ENCODE measurements at places on chromosomes 12 and 14.

DNA sequence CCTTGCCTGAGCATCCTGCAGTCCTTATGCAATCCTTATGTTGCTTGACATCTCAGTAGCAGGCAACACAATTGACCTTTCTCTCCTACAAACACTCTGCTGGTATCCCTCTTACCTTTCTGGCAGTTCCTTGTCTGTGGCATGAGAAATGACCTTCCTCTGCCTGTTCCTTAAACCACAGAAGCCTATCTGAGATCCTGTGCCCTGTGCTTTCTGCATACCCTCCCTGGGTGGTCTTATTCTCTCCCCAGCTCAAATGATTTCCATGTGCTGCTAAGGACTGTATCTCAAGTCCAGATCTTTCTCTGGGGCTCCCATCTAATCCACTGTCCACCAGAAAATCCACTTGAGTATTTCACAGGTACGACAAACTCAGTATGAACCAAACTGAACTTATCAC is 2.0 kb upstream of the ARHGAP9 start:
- DNase-seq = no peak

DNA sequence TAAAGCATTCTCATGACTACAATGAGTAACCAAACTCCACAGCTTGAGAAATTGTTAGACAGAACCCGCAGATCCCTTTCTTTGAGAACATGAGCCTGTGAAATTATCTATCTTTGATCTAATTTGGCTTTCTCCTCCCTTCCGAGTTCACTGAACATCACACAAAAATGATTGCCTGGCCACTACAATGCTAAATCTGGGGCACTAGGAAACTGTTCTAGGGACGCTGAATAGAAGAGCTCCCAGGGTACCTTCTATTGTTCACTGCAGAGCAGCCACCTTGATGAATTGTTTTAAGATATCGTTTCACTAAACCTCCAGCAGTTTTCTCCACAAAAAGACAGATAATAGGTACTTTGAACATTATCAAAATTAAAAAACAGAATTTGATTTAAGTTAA is 47.5 kb downstream of the SINHCAF start:
- no peak for DNase-seq

- DNase-seq = no peak
Measured at GRCh38 chr14:87894920-87895319, 98.1 kb downstream of the GALC start.

DNA sequence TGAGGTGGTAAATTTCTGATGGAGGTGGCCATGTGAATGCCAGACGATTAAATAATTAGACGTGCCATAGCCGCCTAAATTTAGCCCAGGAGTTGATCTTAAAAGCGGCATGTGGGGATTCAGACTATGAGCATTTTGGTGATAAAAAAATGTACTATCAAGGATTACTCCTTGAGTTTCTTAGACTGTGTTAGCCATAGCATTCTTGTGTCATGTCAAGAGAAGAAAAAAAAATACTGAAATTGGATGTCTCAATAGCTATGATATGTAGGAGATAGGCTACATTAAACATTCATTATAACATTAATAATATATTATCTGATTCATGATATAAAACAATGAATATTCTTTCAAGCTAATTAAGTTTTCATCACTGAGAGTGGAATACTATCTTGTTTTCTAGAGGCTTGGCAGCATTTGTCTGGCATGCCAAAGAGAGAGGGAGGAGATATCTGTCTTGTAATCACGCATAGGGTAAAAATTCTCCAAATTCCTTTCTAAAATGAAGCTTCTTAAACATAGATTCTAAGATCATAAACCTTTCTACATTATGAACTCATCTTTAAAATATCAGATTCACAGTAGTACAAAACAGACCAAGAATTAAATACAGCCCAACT is 727.0 kb downstream of the C12orf50 start:
- peak; percentile 69 for DNase-seq

DNA sequence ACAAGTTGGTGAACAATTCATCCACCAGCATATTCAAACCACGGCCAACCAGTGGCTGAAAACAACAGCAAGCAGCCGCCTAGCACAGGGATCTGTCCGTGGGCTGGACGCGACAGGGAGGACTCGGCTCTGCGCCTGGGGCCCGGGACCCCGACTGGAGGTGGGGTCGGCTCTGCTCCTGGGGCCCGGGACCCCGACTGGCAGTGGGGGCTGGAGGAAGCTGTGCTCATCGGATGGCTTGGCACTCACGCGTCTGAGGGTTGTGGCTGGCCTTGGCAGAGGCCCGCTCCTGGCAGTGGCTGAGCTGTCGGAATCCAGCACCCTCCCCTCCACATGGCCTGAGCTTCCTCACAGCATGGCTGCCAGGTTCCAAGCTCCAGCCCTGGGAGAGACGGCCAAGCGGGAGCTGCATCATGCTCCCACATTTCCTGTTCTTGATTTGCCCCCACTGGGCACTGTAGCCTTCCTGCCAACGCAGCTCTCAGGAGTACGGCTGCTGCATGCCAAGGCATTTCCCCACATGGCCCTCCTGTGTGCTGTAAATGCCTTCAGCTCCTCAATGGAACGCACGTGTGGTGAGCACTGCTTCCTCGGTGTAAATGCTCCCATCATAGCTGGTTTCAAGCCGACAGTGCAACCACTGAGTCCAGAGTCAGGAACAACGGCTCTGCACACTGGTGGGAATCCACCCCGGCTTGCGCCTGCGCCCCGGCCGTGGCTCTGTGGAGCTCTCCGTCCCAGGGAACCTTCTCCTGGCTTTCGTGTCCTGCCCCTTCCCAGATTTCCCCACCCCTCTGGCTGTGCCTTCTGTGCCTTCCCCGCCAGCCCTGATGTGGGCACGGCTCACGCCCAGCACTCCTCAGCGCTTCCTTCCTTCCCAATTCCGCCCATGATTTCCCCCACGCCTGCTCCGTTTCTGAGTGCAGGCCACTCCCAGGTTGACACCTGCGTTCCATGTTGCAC is 7.3 kb upstream of the GALNT9 start:
- no peak for DNase-seq

- DNase-seq = no peak
Measured at GRCh38 chr14:37592482-37593408, 2.3 kb downstream of the FOXA1 start.

- no peak for DNase-seq
Measured at GRCh38 chr12:106980944-106981343, 6.0 kb downstream of the MTERF2 start.

DNA sequence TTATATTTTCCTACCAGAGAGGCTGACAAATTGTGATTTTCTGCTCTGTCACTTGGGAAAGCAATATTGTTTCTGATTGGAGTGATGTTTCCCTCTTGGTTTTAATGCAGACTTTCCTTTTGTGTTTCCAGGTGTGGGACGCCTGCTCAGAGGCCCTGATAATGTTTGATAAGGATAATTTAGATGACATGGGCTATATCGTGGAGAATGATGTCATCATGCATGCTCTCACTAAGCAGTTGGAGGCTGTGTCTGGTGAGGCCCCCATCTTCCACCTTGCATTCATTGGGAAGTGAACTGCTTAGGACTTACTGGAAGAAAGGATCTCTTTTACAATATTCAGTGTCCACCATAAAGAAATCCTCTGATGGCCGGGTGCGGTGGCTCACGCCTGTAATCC is 5.6 kb downstream of the COQ6 start:
- DNase-seq = no peak

DNA sequence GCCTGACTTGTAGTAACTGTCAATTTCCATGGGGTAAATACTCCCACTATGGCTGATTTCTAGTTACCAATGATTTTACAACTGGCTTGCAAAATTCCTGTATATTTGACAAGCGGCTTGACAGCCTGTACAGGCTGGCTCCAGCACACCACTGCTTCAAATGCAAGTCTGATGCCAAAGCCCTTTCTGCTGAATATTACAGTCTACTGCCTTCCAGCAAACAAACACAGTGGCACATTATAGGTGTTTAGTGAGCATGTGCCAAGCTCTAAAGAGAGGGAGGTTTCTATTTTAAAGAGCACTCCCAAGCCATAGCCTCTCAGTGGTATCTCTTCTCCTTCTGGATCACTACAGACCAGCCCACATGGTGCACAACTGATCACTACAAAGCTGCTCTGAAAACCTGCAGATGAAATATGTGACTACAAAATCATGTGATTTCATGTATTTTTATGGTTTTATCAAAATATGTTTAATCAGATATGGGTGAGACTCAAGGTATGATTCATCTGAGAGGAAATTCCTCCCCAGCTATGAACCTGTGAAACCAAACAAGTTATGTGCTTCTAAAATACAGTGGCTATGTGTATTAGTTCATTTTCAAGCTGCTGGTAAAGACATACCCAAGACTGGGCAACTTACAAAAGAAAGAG is 101.5 kb downstream of the RPAP3 start:
- DNase-seq = peak; percentile 2

GRCh38 chr14:76901171-76902055 is 75.2 kb downstream of the LRRC74A start:
- peak; percentile 48 for DNase-seq

DNA sequence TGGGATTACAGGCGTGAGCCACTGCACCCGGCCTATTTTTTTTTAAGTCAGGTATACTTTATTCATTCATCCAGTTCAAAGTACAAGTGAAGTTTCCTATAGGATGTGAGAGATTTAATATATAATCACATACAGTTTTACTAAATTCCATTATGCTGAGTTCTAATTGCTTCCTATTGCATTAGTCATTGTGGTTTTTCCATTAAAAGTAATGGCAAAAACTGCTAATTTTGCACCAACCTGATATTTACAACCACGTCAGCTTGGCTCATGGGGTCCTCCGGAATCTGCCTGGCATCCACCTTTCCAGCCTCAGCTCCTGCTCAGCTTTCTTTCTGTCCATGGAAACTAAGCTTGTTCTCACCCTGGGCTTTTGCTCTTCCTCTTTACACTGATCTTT is 67.0 kb upstream of the CSRP2 start:
- DNase-seq = peak; percentile 86

DNA sequence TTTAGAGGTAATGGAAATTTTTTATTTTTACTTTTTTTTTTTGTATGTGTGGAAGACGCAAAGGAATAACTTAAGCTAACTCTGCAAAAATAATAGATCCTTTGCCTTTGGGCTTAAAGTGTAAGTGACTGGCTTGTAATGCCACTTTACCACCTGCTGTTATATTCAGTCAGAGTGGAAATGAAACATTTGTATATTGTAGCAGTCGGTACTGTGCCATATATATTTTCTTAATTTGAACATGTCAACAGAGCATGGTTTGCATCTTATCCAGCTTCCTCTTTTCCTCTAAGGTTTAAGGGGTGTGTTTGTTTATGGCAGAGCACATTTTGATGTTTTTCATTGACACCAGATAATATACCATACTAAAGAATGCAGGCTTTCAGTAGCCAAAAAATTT is 176.6 kb downstream of the TRHDE start:
- no peak for DNase-seq

DNA sequence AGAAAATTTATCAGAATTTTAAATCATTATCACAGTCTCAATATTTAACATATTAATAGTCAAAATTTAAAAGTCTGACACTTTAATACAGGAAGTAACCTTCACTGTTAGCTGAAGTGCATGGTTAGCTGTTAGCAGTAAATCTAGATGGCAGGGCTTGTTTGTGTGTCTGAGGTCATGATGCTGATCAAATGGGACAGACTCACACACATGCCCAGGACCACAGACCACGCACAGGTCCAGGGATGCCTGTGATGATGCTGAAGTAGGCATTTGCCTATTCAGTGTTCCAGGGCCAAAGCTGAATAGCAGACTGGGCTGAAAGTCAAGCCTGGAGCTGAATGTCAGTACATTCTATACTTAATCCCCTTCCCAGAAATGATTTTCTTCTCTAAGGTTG is 20.5 kb downstream of the FNTB start:
- no peak for DNase-seq

- DNase-seq = no peak
Measured at GRCh38 chr14:35921745-35922144, 95.6 kb downstream of the BRMS1L start.

DNA sequence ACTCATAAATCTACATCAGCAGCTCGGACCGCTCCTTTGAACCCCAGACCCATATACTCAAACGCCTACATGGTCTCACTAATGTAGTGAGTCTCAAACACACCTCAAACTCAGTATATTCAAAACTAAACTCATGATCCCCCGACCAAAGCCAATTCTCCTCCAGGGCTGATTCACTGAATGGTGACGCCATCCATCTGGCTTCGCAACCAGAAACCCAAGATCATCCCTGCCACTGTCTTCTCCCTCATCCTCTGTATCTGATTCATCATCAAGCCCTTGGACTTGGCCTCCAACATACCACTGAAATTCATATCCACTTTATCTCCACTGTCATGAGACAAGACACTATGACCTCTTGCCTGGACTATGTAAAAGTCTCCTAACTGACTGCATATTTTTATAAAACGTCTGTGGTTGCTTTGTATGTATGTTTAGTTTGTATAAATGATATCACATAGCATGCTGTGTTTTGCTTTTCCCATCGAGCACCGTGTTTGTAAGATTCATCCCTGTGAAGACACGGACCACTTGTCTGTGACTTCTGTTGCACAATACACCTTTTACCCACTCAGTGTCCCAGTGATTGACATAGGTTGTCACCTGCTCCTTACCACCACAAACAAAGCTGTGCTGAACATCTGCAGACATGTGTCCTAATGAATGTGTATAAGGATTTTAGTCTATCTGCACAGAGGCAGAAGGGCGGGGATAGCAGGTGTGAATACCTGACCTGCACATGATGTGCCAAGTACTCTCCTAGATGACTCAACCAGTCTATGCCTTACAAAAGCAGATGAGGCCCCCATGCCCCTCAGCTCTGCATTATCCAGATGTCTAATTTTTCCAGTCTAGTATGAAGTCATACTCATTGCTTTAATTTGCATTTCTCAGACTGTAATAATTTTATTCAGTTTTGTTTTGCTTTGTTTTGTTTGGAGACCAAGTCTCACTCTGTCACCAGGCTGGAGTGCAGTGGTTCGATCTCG is 76.9 kb downstream of the VWF start:
- DNase-seq = peak; percentile 67

DNA sequence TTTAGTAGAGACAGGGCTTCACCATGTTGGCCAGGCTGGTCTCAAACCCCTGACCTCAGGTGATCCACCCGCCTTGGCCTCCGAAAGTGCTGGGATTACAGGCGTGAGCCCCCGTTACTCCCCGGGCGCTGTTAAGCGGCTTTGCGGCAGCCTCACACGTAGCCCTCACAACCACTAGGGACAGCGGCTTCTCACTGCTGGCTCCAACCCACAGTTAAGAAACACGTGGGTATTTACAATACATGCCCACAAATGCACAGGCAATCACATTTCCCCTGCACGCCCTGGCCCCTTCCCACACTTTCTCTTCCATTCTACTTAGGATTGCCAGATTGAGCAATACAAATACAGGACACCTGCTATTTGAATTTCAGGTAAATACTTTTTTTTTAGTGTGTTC is 37.0 kb upstream of the EIF5 start:
- no peak for DNase-seq

DNA sequence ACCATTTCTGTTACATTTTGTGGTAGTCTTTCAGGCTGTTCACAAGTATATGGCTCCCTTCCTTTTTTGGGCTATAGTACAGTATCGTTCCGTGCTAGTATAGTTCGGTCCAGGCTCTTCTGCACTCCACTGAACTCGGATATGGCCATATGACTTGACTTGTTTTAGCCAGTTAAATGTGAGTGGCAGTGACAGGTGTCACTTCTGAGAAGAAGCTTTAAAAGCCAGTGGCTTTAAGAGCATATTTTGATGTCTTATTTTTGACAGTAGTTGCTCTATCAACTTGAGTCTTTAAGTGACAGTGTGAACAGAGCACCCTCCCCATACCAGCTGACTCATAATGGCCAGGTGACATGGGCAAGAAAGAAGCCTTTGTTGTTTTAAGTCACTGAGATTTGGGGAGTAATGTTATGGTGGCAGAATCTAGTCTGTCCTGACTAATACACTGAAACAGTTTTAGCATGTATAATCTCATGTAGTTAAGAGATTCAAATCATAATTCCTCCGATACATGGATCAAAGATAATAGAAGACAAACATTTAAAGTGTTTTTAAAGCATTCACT is 64.6 kb downstream of the ANO4 start:
- DNase-seq = no peak

Data from fibroblast of skin of abdomen (primary cell).